ENCODE measurements at places on chromosomes 7 and 10.
A peak's percentile ranks its signal among the peaks of the same experiment; 100 is the strongest.

DNA sequence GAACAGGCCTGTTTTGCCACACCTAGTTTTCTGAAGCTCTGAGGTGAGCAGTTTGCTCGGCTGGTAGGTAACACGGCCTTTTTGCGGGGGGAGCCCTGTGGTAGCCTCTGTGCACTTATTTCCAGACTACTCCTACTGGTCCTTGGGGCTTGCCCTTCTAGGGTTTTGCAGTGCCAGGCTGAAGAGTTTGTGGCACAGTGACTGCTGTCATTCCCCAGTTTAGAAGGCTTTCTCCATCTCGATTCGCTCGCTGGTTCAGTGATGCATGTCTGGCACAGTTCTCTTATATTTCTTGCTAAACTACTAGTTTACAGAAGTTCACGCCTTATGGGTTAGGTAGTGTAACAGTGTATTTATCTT is 711 bp downstream of the KIF20B start:
- DNase-seq = no peak

- peak; percentile 24 for DNase-seq
Measured at GRCh38 chr7:87287738-87288341, 57.6 kb upstream of the CROT start.

DNA sequence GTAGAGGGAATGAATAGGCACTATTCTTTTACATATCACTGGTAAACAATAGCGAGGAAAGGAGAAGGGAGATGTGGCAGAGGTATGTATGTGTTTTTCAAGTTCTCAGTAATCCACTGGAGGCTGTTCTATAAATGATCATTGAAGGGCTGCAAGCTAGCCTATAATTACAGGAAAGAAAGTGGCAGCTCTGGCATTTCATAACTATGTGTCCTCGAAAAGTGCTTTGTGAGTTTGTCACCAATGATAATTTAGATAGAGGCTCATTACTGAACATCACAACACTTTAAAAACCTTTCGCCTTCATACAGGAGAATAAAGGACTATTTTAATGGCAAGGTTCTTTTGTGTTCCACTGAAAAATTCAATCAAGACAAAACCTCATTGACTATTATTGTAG is 235.1 kb downstream of the FOXP2 start:
- DNase-seq = no peak

DNA sequence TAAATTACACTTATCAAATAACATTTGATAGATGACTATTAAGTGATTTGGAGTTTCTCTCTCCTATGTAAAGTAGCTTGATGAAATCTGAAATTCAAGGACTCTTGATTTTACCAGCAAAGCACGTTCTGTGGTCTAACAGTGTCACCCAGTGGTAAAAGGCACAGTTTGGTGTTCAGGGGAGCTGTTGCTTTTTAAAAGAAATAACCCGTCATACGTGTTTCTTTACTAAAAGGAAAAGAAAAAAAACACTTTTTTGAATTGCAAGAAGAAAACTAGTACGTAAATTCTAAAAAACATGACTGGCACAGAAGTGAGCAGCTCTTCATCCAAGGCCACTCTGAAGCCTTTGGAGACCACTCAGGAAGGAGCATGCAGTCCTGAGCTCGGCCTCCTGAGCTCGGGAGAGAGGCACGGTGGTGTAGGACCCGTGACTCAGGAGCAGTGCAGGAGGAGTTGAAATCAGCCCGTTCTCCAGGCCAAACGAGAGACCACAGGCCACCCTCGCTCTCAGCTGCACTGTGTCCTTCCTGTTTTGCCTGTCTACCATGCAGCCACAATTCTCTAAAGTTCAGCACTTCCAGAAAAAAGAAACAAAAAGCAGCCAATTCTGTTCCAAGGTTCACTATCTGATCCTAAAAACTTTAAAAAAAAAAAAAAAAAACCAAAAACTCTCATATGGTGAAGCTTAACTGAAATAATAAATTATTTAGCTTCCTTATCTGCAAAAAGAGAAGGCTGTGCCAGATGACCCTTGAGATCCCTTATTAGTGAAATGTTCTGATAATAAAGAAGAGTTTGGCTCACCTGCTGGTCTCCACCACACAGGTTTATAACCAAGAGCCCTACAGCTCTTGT is 212.6 kb upstream of the FRMD4A start:
- DNase-seq = no peak

- no peak for DNase-seq
Measured at GRCh38 chr10:72353028-72353964, 1.4 kb downstream of the DNAJB12 start.

GRCh38 chr10:60517805-60518204 is 128.1 kb upstream of the ANK3 start:
- no peak for DNase-seq

GRCh38 chr10:99375426-99375825 is 46.3 kb downstream of the CNNM1 start:
- no peak for DNase-seq

GRCh38 chr7:105672801-105673200 is 91.5 kb upstream of the EFCAB10 start:
- DNase-seq = no peak

DNA sequence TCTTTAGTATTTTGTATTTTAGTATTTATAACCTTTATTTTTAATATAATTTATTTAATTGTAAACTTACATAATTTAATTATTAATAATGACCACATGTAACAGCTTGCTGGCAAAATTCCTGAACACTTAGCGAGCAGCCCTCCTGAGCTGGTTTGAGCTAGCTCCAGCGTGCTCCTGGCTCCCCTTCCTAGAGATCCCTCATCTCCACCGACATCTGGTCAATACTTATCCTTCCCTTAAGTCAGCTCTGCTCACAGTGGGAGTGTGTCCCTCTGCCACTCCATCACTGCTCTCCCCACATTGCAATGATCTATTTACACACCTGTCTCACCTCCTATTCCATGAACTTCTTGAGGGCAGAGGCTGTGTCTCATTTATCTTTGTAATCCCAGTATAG is 20.6 kb upstream of the TBXAS1 start:
- peak; percentile 2 for DNase-seq

GRCh38 chr7:28408105-28408959 is 4.0 kb upstream of the CREB5 start:
- DNase-seq = no peak

DNA sequence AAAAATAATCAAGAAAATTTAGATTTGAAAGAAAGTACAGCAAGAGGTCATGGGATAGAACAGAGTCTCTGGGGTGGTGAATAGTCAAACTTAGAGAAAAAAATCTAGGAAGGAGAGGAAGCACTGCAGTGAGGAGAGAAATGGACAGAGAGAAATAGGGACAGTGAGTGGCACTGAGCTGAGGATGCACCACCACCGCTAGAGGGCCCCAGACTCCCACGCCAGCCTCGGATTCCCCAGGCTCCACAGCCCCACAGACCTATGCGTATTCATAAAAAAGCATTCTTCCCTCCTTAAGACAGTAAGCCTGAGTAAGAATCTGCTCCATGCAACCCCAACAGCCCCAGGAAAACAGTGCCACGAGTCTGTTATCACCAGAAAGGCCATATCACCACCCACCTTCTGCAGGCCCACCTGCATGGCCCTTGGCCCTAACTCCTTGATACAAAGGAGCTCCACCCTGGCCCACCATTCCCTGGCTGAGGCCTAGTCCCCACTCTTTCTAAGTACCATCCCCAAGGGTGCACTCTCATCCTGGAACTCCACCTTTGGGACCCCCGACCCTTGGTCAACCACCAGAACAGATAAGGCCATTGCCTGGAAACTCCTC is 91.0 kb downstream of the ALOX5 start:
- DNase-seq = no peak

DNA sequence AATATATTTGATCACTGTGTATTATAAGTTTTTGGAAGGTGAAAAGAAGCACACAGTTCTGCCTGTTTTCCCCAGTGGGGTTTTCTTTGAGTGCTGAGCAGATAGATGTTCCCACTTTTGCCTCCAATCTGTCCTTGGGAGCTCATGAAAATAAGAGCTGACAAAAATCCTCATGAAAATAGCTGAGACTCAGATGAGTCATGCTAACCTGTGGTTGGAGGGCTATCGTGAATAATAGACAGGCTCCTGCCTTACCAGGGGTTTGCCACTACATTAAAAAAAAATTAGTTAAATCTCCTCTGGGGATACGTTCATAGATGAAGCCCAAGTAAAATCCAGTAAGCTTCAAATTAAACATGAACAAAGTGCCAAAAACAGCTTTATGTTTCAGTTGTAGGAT is 10.9 kb upstream of the AOAH start:
- DNase-seq = no peak

DNA sequence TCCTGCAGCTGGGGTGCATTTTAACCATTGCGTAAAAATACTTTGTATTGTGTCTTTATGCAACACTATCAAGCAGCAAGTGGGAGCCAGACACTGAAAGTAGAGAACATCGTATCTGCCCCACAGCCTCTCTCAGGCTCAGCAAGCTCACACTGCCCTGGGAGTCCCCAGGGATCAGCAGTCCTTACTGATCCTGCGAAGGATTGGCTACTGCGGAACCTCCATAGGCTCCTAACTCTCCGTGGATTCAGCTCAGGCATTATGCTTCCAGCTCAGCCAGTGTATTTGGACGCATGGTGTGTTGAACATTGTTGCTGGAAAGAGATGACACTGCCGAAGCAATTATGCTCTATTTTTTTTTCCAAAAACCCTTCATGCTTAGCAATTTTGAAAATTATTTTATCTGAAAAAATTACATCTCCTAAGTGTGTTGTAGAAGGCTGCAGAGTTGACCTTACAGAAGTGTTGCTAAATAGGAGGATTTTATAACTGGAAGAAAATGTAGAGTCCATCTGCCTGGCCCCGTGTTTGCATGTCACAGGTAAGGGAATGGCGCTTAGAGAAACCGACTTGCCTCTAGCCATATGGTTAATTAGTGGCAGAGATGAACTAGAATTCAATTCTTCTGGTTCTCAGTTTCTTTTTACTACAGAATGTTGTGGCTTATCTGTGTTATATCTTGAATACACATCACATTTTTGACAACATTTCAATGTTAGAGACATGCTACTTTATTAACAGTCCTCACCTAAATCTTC is 276.4 kb upstream of the COBL start:
- DNase-seq = peak; percentile 57

- no peak for DNase-seq
Measured at GRCh38 chr10:53598914-53599313, 826.3 kb upstream of the MBL2 start.

- no peak for DNase-seq
Measured at GRCh38 chr7:81626008-81626407, 143.8 kb downstream of the HGF start.

DNA sequence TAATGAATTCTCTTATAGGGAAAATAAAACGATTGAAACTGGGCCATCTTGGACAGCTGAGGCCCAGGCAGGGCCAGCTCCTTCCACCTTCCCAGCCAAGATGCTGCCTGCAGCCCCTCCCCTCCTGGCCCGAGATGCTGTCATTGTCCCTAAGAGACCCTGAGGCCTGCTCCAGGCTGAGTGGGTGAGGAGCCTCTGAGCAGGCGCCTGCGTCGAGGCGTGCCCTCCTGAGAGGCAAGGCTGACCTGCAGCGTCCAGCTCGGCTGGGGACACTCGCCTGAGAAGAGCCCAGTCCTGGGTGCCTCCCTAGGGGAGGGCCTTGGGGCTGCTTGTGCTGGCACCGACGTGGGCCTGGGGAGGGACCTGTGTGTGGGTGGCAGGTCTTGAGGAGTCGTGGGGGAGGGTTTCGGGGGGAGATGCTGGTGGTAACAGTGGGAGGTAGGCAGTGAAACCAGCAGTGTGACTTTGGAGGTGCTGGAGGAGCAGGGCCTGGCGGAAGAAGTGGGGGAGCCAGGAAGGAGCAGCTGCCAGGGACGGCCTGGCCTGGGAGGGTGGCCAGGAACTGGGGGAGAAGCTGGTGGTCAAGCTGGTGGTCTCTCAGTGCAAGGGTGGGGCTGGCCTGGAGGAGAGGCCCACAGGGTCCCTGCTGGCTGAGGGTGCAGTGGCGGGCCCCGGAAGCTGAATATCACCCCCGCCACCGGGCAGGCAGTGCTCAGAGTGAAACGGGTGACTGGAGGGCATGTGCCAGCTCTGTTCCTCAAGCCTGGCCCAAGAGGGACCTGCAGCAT is 7.9 kb downstream of the GPR146 start:
- no peak for DNase-seq

DNA sequence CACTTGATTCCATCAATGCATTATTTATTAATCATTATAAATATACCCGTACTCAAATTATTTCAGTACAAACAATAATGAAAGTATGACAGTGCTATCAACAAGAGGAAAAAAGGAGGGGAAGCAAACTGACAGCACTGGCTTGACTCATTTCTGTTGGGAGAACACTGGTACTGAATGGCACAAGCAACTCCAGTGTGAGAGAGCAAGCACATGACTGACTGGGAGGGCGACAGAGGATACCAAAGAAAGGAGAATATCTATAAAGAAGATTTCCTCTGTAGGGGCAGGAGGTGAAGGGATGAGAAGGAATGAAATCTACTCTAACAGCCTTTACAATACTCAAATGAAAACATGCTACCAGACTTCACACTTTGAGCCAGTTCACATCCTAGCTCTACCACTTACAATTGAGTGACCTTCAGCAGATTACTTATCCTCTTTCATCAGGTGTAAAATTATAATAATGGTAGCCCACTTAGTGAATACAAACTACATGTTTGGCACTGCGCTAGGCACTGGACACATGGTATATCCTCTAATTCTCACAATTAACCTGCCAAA is 1.5 kb downstream of the USP54 start:
- DNase-seq = no peak

DNA sequence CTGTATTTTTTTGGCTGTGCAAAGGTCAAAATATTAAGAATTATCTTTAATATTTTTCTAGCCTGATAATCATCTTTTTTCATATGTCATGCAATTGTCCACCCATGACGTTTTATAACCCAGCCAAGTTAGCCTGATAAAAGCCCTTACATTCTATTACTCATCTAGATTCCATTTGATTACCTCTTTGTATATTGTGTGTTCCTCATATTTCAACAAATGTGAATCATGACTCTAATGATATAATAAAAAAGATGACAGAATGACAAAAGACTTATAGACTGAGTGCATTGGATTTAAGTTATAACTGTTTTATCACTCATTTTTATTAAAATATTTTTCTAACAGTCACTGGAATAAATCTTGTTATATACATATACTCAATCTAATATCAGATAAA is 1560.0 kb upstream of the LRRTM3 start:
- DNase-seq = no peak

DNA sequence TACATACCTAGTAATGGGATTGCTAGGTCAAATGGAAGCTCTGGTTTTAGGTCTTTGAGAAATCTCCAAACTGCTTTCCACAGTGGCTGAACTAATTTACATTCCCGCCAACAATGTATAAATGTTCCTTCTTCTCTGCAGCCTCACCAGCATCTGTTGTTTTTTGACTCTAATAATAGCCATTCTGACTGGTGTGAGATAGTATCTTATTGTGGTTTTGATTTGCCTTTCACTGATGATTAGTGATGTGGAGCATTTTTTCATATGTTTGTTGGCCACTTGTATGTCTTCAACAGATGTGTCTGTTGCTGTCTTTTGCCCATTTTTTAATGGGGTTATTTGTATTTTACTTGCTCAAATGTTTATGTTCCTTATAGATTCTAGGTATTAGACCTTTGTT is 675.5 kb downstream of the SUGCT start:
- DNase-seq = no peak
